ENCODE measurements at places on chromosomes 1 and 21.

DNA sequence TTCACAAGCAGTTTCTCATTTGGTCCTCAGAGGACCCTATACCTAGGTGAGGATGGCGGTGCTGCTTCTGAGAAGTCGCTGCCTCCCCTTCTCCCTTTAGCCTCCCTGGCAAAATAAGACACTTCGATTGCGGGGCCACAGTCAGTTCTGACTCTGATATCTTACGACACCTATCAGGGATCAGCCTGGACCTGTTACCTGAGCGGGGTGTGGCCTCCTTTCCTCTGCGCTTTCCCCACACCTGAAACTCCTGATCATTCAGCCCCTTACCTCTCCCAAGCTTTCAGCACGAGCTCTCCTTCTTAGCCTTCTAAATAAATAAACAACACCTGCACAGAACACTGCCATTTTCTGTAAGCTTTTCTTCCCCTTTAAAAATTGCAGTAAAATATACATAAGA lies 24.6 kb upstream of the GPR137B start:
- DNase-seq = no peak

- DNase-seq = no peak
Observed at GRCh38 chr1:97350662-97351061, 570.2 kb downstream of the DPYD start.

GRCh38 chr21:15062606-15062965 lies 2.2 kb downstream of the NRIP1 start:
- DNase-seq = no peak

DNA sequence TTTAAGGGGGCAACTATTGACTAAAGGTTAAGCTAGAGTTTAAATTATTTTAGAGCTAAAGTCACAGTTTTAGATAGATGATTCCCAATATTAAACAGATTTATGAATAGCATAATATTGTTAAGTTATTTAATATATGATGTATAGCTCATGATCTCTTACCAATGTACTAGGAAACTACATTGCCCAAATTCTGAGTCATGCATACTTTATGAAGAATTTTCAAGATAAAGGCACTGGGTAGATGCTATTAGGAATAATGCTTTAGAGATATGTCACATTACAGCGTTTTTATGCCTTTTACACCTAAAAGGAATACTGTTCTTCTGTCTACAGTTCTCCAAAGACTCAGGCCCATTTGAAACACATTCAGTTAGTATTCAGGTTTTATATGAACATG lies 215.1 kb downstream of the NCAM2 start:
- no peak for DNase-seq

- DNase-seq = peak; percentile 66
Observed at GRCh38 chr1:17636612-17637011, 97.1 kb downstream of the ARHGEF10L start.

GRCh38 chr1:62245201-62245600 lies 50.6 kb downstream of the L1TD1 start:
- DNase-seq = peak; percentile 60

DNA sequence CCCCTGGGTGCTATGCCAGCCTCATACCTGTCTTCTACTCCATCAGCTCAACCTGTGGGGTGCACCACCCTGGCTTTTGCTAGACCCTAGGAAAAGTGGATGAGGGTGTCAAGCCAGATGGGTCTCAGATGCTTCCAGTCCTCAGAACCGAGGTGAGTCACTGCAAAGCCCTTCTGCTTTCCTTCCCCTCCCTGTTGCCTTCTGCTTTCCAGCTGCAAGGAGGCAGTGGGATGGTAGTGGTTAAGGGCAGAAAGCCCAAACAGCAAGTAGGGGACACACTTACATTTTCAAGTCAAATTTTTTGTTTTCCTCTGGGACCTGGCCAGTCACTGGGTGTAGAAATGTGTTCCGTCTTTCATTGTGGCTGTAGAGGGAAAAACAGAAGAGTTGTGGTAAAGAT lies 60.7 kb upstream of the GOLT1A start:
- no peak for DNase-seq

GRCh38 chr1:92505015-92505692 lies 18.4 kb upstream of the GFI1 start:
- no peak for DNase-seq

DNA sequence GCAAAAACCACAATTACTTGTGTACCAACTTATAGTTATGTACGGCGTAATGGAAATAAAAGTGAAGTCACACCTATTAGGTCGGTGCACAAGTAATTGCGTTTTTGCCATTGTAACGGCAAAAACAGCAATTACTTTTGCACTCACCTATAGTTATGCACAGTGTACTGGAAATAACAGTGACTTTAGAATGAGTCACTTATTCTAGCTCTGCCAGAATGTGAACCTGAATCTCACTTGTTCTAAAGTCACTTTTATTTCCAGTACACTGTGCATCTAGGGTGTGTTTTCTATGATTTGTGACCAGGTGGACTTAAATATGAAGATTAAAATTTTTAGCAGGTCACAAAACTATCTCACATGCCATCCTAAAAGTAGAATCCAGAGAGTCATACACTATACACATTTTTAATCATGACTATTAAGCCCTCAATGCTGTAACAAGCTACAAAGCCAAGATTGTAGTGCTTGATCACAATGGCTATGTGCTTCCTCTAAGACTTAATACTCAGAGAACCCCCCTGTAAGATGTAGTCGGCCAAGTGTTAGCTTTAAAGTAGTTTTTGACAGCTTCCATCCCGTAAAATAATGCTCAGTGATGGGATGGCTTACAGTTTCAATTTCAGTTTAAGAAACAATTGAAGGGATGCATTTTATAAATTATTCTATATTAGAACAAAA lies 218.8 kb downstream of the NEGR1 start:
- DNase-seq = no peak

- DNase-seq = no peak
Observed at GRCh38 chr1:45842786-45843185, 39.4 kb downstream of the MAST2 start.

DNA sequence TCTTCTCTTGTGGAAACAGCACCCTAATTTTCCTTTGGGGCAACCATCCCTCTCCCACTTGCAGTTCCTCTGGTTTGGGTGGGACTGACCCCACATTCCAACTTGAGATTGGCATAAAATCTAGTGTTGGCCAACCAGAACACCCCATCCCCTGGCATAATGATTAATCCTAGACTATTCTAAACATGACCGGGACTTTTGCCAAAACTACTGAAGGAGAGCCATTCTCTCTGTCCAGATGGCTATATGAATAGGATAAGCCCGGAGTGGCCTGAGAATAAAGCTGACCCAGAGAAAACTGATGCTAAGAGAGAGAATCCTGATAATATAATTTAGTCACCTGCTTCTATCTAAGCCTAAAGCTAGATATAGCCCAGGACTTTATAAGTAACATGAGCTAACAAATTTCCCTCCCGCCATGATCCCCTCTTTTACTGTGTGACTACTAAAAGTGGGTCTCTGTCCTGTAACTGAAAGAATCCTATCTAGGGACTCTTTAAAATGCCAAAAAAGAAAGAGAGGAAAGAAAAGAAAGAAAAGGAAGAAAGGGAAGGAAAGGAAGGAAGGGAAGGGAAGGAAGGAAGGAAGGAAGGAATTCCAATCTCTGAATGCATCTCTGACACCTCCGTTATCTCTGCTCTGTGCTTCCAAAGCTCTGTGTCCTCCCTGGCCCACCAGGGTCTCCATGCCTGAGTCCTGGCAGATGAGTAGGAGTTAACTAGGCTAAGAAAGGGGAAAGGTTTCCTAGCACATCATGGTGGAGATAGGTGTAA lies 28.0 kb upstream of the NRDC start:
- no peak for DNase-seq

- no peak for DNase-seq
Observed at GRCh38 chr1:86416343-86416742, 7.6 kb upstream of the CLCA2 start.
